ENCODE measurements at places on chromosomes 11 and 22.

- no peak for DNase-seq
These were observed 27.5 kb downstream of the DHCR7 start for GRCh38 chr11:71420455-71421241.

GRCh38 chr11:95703049-95703448 lies 86.5 kb downstream of the FAM76B start:
- DNase-seq: no peak

DNA sequence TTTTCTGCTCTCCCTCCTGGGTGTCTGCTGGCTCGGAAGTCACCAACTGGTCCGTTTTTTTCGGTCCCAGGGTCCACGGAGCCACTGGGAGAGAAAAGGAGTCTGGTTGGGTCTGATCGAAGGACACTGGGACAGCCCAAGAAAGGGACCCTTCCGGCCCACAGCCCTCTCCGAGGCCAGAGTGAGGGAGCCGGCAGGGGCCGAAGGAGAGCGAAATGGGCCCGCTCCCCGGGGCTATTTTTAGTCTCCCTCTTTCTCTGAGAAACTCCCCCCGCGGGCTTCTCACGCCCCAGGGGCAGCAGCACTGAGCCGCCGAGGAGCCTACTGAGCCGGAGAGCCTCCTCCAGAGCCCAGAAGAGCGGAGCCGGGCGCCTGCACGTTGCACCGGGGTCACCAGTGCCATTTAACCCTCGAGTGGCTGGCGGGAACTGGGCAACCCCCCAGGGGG lies 1.9 kb downstream of the ESAM start:
- no peak for DNase-seq

- DNase-seq: no peak
These were observed 24.5 kb upstream of the GNB1L start for GRCh38 chr22:19879246-19879570.

GRCh38 chr11:12727563-12728211 lies 53.5 kb downstream of the TEAD1 start:
- DNase-seq: peak; percentile 78

DNA sequence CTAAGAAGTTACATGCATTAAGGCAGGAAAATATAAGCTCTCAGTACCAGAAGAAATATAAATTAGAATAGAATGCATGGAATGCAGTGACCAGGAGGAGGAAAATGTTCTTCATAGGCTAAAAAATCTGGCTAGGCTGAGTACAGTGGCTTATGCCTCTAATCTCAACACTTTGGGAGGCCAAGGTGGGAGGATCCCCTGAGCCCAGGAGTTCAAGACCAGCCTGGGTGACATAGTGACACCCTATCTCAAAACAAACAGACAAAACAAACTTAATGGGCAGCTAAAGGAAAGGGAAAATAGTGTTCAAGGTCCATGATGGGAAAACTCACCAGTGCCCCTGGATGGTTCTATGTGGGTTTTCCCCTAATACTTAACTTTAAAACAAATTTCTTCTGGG lies 78.3 kb upstream of the RASSF10 start:
- no peak for DNase-seq

GRCh38 chr11:121478895-121479697 lies 26.3 kb upstream of the SORL1-AS1 start:
- DNase-seq: no peak

DNA sequence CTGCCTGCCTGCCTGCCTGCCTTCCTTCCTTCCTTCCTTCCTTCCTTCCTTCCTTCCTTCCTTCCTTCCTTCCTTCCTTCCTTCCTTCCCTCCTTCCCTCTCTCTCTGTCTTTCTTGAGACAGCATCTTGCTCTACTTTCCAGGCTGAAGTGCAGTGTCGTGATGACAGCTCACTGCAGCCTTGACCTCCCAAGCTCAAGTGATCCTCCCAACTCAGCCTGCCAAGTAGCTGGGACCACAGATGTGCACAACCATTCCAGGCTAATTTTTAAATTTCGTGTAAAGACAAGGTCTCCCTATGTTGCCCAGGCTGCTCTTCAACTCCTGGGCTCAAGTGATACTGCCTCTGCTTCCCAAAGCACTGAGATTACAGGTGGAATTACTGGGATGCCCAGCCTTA lies 328.2 kb upstream of the SORL1-AS1 start:
- no peak for DNase-seq

DNA sequence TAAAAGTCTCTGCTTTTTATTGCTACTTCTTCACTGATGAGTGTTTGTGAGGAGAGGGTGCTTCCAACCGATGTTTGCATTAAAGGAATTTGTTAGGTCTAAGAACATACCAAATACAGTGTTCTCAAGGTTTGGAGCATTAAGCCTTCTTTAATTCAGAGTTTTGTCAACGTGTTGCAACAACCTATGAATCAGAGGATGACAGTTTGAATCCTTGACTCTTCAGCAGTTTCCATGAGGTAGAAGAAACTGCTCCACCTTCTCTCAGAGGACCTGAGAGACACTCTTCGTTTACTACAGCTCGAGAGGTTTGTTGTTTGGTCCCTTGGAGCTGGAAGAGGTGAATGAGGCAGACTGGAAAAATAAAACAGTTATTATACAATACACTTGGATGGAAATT lies 55.7 kb downstream of the NCAM1 start:
- DNase-seq: no peak

DNA sequence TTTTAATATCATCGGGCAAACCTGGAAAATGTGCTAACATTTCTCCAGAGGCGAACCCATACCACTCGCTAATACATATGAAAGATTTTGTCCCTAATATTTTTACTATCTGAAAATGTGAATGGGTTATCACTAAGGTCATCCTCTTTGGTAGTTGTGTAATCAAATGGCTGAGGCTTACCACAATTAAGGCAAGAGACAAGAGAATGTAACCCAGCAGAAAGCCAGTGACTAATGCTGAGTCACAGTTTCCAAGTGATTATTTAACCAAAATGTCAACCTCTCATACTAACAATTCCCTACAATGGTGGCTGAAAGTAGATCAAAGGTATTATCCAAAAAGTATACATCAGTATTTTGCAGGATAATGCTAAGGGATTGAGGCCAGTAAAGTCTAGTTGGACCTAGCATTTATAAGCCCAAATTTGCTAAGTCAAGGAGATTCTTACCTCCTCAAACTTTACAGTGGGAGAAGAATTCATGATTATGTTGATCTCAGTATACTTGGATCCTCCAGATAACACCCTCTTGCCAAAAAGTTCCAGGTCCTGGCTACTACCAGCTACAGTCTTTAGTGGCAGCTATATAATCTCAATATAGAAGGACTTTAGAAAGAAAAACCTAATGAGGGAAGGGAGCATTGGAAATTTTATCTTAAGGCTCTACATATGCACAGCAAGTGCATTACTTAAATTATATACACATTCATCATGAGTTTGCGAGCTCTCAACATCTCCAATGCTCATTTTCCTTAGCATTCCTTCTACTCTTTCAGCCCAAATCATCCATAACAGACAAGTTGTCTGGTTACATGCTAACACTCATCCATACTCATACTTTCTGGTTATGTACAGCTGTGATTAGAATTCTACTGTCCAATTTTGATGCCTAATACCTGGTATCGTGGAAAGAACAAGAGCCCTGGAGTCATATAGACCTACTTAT lies 25.4 kb downstream of the SIK3 start:
- peak; percentile 88 for DNase-seq

DNA sequence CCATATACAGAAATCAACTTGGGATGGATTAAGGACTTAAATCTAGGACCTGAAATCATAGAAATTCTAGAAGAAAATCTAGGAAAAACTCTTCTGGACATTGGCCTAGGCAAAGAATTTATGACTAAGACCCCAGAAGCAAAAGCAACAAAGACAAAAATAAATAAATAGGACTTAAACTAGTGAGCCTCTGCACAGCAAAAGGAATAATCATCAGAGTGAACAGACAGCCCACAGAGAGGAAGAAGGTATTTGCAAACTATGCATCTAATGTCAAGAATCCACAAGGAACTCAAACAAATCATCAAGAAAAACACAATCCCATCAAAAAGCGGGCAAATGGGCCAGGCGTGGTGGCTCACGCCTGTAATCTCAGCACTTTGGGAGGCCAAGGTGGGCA lies 32.4 kb downstream of the TTC28 start:
- no peak for DNase-seq

DNA sequence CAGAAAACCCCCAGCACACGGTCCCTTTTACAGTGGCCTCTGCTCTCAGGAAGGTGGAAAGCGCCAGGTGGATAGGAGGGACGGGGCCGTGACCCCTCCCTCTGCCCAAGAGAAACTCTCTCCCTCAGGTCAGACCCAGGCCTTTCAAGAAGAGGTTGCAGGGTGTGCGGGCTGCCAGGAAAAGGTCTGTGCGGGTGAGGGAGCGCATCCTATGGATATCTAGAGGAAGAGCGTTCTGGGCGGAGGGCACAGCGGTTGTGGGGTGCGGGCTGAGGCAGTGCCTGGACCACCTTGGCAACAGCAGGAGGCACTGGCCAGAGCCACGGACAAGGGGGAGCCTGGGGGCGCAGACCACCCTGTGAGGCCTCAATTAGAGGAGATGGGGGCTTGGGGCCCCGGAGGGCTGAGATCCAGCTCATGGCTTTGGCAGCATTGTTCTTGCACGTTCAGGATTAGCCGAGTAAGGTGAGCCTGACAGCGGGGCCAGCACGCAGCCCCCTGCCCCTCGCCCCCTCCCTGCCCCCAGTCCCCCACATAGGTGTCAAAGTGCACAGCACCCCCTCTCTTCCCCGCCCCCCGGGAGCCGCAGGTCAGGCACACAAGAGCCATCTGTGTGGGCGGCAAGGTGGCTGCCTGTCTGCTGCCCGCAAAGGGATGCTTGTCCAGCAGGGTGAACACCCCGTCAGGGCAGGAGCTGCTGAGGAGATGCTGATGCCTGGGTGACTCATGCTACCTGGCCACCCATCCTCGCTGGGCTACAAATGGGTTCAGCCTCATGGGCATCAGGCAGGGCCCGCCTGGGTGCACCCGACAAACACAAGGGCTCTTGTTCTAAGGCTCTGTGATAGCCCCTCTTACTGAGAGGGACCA lies 92.8 kb upstream of the KCNQ1OT1 start:
- no peak for DNase-seq

DNA sequence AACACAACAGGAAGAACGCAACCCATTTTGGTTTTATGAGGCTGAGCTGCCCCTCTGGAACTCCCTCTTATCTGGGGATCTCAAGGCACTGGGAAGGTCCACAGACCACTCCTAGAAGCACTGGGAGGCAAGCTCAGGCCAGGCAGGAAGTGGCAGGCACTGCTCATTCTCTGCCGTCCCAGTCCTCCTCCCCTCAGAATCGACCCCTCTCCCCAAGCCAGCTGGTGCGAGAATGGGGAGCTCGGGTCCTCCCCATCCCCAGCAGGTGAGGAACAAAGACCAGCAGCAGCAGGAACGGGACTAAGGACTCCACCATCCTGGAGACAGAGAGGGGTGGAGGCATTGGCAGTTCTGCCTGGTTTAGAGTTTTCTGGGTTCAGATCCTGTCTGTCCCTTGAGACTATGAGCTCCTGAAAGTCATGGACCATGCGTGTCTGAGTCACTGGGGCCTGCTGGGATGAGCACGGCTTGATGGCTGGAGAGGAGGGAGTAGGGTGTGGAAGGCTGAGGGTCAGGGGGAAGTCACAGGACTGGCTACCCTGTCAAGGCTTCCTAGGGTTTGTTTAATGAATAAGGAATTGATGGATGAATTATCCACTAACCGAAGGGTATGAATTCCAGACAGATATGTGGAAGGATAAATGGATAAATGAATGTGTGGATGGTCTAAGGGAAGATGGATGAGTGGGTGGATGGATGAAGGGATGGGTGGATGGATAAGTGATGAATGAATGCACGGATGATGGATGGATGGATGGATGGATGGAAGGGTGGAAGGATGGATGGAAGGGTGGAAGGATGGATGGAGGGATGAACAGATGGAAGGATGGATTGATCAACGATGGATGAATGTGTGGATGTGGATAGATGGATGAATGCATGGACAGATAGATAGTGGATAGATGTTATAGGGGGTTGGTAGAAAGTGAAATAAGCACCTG lies 6.4 kb downstream of the MYEOV start:
- DNase-seq: no peak

- DNase-seq: no peak
These were observed 97.9 kb downstream of the RRAS2 start for GRCh38 chr11:14261066-14261465.

All from NCI-H226 (cell line).